Myocyte (in vitro differentiated cells): ENCODE measurements at places on chromosomes 11 and 22. TPM values are rescaled to one million over a fixed set of nuclear protein-coding genes. Genes with fewer than 3 reads are reported as not detected.

DNA sequence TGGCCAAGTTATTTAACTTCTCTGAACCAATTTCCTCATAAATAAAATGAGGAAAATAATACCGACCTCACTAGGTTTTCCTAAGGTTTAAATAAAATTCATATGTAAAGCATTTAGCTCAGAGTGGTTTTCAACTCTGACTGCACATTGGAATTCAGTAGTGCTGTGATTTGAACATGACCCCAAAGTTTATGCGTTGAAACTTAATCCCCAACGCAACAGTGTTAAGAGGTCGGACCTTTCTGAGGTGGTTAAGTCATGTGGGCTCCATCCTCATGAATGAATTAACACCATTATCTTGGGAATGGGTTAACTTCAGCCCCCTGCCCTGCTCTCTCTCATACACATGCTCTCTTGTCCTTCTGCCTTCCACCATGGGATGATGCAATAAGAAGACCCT lies 322.2 kb downstream of the AASDHPPT start:
- DNase-seq: no peak

DNA sequence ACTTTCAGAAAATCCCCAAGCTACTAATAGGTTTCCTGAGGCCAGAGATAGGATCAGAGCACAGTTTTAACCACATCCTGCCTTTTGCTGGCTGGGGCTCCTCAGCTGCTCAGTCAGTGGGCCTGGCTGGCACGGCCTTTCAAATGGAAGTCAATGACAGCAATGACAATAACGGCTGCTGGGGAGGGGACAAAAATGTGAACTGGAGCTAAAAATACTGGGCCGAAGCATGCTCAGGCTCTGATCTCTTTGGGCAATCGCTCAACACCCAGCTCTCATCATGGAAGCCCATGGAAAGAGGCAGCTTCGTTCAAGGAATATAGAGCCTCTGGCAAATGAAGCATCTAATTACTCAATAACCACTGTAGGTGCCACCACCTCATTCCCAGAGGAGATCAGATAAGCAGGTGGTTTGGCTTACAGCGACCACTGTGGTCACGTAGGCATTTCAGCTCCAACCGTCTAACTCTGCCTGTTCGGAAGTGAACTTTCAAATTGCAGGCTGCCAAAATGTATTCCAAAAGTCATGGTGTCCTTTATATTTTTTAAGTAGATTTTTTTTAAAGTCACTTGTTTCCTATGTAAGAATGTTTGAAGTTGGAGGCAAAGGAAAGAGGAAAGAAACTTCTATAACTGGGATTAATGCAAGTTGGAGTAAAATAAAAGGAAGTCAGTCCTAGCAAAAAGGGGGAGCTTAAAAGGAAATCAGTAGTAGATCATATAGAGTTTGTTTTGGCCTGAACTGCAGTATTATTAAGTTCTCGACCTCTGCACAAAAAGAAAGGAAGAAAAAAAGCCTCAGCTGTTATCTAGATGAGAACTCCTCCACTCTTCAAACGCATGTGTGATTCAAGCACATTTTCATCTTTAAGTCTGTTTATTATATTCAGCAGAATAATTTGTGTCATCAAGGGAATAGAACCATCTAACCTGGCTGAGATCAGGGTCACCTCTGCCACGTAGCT lies 14.1 kb downstream of the WT1 start:
- peak; percentile 88 for DNase-seq

DNA sequence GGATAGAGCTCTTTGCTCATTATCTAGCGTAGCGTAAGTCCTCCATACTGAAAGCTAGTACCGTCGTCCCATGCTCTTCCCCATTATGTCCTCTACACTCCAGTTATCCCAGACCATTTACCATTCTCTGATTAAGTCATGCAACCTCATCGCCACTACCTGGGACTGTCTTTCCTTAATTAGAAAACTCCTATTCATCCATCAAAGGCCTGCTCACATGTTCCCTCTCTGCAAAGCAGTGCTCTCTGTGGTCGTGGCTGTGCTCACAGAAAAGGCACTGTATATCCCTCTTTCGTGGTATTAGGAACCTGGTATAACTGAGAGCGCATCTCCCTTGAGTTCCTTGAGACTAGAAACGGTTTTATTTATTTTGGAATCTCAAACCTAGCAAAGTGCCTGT lies 253.3 kb downstream of the KIRREL3 start:
- DNase-seq: no peak

DNA sequence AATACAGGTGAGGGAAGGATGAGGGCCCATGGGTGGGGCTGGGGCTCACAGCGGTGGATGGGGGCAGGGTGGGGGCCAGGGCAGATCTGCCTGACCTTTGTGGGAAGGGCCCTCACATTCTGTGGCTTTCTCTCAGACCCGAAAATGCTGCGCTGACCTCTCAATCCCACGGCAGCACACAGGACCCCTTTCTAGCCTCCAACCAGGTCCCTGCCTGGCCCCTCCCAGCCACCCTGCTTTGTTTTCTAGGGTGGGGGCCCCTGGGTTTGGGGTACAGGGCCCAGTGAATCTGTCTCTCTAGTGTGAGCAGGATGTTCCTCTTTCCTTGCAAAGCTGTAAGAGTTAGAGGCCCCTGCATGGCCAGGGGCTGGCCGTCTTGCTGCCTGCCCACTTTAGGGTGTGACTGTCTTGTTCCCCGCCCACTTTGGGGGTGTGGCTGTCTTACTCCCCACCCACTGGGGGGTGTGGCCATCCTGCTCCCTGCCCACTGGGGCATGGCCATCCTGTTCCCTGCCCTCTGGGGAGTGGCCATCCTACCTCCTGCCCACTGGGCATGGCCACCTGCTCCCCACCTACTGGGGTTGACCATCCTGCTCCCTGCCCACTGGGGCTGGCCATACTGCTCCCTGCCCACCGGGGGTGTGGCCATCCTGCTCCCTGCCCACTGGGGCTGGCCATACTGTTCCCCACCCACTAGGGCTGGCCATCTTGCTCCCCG lies 11.5 kb downstream of the PARVG start:
- no peak for DNase-seq

DNA sequence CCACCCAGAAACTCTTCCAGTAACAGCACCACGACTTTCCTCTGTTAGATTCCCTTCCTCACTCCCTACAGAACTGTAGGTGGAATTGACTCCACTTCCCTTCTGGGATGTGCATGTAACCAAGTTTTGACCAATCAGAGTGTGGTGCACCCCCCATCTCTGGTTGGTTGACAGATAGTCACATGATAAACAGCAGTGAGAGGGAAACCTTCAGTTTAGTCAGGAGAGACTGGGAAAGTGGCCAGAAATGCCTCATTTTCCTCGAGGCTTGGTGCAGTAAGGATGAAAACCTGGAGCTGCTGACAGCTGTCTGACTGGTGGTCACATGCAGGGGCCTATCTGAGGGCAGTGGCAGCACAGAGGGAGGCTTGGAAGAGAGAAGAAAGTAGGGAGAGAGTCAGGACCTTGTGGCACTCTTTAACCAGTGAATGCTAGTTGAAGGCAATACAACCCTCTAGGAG lies 67.3 kb upstream of the GRK3 start:
- peak; percentile 89 for DNase-seq

GRCh38 chr22:38314933-38315822 lies 2.1 kb downstream of the CSNK1E start:
- peak; percentile 51 for DNase-seq

DNA sequence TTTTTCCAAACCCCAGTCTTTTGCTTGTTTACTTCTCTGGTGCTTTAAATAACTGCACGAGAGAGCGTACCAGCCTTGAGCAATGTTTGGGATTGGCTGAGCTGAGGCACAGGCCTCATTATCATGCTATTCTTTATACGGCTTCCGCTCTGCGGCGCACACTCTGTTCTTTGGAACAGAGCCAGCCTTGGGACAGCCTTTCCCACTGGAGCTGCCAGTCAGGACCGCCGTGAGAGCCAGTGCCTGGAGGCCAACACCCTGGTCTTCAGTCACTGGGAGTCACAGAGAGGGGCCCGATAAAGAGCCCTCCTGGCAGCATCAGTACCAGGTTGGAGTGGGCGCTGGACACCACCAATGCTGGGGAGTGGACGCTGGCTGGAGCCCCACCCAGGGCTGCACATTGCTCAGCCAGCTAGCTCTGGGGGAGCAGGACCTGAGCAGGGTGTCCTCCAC lies 125.6 kb downstream of the BCR start:
- peak; percentile 50 for DNase-seq

GRCh38 chr11:102985850-102986249 lies 30.3 kb upstream of the MMP13 start:
- DNase-seq: no peak

DNA sequence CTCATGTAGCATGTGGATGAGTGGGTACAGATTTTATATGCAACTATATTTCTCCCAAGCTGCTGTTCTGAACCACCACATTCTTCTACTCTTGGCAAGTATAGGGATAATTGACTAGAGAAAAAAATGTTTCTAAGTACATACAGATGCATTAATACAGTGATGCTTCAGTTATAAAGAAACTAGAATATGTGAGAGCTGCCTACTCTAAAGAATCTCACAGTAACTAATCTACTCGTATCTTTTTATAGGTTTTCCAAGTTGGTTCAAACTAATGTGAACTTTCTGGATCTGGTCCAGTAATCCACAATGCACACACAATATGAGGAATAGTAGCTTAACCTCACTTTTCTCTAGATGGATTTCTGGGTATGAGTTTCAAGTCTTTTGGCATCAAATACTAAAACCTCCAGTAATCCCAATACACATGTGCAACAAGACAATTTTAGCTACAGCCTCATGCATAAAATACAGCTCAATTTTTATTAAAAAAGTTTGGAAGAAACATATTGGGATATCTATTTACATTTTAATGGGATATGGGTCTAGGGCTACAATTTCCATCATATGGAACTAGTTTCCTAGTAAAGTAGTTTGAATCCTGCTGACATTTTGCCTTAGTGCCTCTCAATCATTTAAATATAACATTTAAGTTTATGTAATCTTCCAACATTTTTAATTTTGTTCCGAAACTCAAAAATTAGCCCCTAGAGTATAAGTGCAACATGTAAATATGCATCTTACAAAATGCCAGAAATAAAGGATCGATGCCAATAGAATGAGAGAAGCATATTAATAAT lies 2209.7 kb downstream of the LRRC4C start:
- no peak for DNase-seq

The ANGPTL5 gene
- total RNA-seq: not detected in 2 replicates

The ALX4 gene
- total RNA-seq: not detected in 2 replicates

The TMPRSS5 gene
- 0.48 and 0.99 TPM in 2 replicates for total RNA-seq

The CHKA gene
- 12.0 and 15.3 TPM in 2 replicates for total RNA-seq

The PHETA2 gene
- total RNA-seq: 10.2 and 18.6 TPM in 2 replicates

The PGA5 gene
- 18.1 and 29.7 TPM in 2 replicates for total RNA-seq

The MS4A18 gene
- not detected in 2 replicates for total RNA-seq

The LIF gene
- total RNA-seq: 13.5 and 14.8 TPM in 2 replicates
